CD8-positive, alpha-beta memory T cell (primary cell): ENCODE measurements at places on chromosomes 11 and 22.
A peak's percentile ranks its signal among the peaks of the same experiment; 100 is the strongest.

DNA sequence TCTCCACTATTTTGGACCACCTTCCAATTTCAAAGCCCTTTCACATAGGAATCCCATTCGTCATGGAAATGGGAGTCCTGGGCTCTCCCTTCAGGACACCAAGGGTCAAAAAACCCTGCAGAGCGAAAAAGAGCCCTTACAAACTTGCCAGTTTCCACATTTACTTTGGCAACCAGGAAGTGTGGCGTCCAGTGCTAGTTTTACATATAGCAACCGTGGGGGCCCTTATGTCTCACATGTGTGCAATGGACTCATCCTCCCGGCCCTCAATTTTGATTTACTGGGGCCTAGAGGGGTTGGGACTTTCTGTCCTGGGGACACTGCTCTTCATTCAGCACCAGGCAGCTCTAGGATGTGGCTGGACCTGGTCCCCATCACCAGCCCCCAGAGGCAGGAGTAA, 33.7 kb downstream of the DAGLA start:
- DNase-seq = no peak

DNA sequence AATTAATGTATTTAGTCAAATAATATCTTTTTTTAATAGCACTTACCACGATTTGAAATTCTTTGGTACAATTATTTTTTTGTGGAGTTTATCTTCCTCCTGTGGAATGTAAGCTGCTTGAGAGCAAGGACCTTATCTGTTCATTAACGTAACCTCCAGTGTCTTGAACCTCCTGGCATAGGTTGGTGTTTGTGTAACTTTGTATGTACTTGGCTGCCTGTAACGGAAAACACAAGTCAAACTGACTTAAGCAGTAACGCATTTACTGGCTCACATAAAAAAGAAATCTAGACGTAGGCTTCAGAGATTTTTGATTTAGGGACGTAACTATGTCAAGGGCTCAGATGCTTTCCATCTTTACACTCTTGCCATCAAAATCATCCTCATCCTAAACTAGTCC, 56.1 kb downstream of the ARHGEF12 start:
- DNase-seq = no peak

DNA sequence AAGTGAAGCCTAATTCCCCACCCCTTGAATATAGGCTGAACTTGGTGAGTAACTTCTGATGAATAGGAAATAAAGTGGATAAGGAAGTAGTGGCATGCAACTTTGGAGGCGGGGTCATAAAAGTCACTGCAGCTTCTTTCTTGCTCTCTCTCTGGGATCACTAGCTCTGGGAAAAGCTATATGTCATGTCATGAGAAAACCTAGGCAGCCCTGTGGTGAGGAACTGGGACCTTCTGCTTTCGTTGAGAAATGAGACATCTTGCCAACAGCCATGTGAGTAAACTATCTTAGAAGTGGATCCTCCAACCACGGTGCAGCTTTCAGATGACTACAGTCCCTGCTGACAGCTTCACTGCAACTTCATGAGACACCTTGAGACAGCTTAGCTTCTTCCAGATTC, 15.7 kb downstream of the ZNF214 start:
- DNase-seq = no peak

GRCh38 chr11:35247428-35247827, 108.5 kb downstream of the CD44 start:
- DNase-seq = peak; percentile 73

- DNase-seq = no peak
These were observed 489.4 kb downstream of the KCNA4 start for GRCh38 chr11:29527391-29527936.

GRCh38 chr11:97772705-97773104, 1248.0 kb upstream of the CNTN5 start:
- DNase-seq = no peak

DNA sequence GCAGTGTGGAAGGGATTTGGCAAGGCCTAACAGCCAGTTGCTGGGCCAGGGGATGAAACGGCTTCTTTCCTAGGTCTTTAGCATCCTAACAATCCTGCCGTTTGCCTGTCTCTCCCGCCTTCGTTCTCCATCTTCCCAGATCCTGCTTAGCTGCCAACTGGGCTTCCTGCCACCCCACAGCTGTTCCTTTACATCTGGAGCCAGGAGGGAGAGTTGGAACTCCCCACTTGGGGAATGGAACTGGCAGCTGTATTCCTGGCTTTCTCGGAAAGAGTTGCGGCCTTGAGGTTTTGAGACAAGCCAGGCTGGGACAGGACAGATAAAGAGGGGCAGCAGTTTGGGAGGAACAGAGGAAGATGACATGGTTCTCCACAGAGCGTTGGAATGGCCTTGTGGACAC, 59.6 kb downstream of the ST3GAL4 start:
- no peak for DNase-seq

DNA sequence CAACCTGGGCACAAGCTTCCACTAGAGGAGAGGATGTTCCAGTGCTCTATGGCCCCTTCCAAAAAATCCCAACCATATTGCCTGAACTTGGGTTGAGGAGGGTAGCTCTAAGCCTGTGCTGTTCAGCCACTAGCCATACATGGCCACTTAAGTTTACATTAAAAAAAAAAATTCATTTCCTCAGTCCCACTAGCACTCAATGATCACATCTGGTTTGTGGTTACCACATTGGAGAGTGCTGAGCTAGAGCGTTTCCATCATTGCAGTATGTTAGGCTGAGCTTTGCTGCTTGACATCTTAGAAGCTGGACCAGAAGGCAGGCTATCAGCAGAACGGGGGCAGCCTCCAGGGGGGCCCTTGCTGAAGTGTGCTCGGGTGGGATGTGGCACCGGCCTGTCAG, 43.5 kb upstream of the CYP2D6 start:
- no peak for DNase-seq

- DNase-seq = no peak
These were observed 36.4 kb downstream of the MAP6 start for GRCh38 chr11:75632450-75632849.

DNA sequence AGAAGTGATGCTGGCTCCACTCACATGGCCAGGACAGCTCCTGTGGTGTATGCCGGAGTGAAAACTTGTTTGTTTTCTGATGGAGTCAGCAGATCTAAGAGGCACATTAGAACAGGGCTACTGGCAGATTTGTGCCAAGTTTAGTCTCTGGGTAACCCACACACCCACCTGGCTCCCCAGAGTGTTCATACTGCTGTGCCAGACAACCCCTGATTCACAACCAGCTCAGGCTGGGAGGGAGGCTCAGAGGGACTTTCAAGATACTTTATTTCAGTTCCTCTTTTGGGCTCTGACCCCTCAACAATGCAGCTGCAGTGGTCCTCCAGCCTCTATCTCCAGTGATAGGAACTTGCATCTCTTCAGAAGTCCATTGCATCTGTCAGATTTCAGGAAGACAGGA, 8.5 kb downstream of the NTM start:
- no peak for DNase-seq

DNA sequence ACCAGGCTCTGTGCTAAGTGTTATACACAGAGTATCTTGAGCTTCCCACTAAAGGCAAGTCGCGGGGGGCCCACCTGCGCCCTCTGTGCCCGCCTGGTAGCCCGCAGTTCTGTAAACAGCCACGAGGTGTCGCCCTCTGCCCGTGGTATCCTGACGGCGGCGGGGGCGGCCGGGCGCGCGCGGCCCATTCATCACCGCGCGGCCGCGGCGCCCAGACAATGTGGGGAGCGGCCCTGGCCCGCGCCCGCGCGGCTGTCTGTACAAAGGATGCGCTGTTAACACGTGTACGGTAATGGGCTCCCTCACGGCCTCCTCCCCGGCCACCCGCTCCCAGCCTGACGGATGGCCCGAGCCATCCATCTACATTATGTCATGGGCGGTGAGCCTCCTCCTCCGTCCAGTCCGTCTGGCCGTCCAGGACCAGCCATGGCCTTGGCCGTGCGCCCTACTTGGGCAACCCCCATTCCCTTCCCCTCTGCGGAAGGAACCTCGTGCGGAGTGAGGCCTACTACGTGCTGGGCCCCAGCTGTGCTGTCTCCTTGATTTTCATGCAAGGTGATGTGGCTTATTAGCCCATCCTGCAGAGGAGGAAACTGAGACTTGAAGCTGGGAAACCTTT, 99.4 kb downstream of the MIAT start:
- DNase-seq = peak; percentile 28

- no peak for DNase-seq
These were observed 52.9 kb upstream of the PRODH start for GRCh38 chr22:18988958-18989357.

DNA sequence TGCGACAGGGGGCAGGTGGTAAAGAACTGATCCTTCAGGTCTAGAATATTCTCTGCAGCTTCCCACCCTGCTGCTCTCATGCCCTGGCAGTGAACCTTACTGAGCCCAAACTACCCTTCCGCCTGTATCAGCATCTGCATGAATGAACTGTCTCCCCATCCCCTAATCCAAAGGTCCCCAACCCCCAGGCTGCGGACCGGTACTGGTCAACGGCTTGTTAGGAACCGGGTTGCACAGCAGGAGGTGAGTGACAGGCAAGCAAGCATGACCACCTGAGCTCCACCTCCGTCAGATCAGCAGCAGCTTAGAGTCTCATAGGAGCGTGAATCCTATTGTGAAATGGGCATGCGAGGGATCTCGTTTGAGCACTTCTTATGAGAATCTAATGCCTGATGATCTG, 58.2 kb upstream of the LMO1 start:
- no peak for DNase-seq

GRCh38 chr11:1639102-1639620, 9.6 kb downstream of the KRTAP5-5 start:
- DNase-seq = no peak

GRCh38 chr11:129695571-129696308, 119.9 kb upstream of the TMEM45B start:
- peak; percentile 74 for DNase-seq

- DNase-seq = no peak
These were observed 56.9 kb downstream of the ATG16L2 start for GRCh38 chr11:72871119-72871518.

DNA sequence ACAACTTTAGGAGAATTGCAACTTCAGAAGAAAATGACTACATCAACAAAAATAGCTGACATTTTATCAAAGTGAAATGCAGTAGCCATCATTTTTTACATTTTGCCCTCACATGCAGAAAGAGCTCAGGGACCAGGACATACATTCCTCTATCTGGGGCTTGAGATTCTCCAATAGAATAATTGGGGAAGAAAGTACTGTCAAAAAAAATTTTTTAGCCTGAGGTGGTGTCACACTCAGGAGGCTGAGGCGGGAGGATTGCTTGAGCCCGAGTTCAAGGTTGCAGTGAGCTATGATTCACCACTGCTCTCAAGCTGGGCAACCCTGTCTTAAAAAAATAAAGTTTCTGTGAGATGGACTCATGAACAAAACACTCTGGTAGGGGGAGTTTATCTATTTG, 32.2 kb upstream of the DEPDC7 start:
- no peak for DNase-seq

- DNase-seq = no peak
These were observed 2.2 kb downstream of the SULT4A1 start for GRCh38 chr22:43860126-43860525.

DNA sequence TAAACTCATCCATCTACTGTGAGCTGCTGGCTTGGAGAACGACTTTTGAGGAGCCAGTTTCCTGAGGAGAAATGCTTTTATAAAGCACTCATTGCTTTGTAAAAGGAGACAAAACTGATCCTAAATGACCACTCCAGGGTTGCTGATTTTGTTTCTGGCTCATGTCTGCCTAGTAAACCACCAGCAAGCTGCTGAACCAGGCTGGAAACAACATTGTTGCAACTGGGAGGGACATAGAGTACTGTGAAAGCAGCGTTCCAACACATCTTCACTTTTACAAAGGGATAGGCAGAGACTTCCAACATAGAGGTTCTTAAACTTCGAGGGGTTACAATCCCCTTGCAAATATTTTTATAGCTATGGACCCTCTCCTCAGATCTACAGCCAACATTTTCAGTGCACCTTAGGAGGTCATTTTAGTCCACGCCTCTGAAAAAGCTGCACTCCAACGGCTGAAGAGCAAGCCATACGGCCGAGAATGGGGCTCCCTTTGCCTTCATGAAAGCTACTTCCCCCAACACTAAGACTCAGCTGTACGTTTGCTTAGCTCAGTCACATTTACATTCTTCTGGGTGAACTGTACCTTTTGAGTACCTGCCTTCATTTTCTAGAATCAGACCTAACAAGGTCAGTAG, 54.7 kb downstream of the PANX1 start:
- DNase-seq = no peak

GRCh38 chr11:93514712-93515111, 28.5 kb downstream of the SMCO4 start:
- no peak for DNase-seq

DNA sequence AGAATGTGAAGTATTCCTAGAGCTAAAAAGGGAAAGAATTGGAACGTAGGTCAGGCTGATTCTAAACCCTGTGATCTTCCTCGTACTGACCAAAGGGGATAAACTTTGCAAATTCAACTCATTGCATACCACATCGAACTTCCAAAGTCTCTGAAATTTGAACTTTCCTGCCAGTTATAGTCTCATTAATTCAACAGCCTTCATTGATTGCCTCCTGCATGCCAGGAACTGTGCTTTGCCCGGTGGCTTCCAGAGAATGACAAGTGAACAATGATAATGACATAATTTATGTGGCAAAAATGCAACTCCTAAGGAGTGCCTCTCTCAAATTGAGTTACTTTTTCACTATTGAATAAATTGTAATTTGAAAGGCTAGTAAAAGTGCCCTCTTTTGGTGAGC, 107.7 kb upstream of the LDLRAD3 start:
- DNase-seq = no peak

DNA sequence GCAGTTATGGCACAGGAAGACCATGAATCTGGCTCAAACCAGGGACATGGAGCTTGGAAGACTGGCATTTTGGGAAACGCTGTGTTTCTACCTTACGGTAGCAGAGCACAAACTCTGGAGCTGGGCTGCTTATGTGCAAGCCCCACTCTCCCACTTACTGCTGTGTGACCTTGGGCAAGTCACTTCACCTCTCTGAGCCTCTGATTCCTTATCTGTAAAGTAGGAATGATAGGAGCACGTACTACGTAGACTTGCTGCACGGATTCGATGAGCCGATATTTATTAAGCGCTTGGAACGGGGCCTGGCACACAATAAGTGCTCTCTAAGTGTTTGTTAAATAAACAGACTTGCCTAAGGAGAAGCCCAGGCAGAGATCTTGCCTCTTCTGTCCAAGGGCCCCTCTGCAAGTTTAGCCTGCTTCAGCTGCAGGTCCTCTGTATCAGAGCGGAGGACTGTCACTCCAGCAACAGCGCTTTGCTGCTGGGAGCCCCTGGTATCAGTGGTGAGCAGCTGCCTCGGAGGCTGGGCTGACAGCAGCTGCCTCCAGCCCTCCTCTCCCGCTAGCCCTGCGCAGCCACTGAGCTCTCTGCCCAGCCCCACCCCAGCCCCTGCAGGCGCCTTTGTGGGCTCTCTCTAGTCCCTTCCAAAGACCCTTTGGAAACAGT, 96.9 kb upstream of the ANO1 start:
- DNase-seq = no peak

- DNase-seq = no peak
These were observed 157.3 kb downstream of the SWAP70 start for GRCh38 chr11:9821008-9821752.
